ENCODE measurements at places on chromosomes 2 and 18.

- peak; percentile 64 for DNase-seq
Measured at GRCh38 chr2:207008105-207008990, 69.0 kb downstream of the CPO start.

GRCh38 chr2:67974559-67975430, 88.0 kb downstream of the C1D start:
- no peak for DNase-seq

DNA sequence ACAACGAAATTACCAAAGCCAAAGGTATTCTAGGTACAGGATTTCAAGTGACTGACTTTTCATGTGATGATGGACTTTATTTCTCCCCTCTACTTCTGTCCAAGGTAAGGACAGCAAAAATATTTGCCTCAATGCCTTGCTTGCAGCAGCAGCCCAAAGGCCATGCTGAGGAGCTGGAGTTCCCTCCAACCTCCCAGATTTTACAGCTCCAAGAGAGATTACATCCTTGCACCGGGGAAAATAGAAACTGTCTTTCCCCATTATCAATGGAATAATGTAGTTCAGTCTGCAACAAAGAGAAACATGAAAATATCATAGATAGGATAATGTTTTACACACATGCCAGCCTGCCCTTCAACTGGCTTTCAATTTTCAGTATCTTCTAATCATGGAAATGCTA, 13.5 kb downstream of the HSPD1 start:
- no peak for DNase-seq

GRCh38 chr2:169362894-169363559, 693 bp upstream of the LRP2 start:
- DNase-seq, result peak; percentile 52

DNA sequence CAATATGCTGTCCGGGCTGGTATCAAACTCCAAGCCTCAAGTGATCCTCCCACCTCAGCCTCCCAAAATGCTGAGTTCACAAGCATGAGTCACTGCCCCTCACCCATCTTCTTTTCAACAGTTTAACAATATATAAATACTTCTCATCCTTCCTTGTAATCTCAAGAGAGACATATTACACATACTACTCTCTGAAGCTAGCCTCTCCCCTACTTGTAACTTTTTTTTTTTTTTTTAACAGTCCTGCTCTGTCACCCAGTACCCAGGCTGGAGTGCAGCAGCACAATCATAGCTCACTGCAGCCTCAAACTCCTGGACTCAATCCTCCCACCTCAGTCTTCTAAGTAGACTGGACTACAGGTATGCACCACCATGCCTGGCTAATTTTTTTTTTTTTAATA, 5.7 kb downstream of the GFPT1 start:
- DNase-seq, result no peak

- no peak for DNase-seq
Measured at GRCh38 chr2:67867735-67868134, 195.1 kb downstream of the C1D start.

DNA sequence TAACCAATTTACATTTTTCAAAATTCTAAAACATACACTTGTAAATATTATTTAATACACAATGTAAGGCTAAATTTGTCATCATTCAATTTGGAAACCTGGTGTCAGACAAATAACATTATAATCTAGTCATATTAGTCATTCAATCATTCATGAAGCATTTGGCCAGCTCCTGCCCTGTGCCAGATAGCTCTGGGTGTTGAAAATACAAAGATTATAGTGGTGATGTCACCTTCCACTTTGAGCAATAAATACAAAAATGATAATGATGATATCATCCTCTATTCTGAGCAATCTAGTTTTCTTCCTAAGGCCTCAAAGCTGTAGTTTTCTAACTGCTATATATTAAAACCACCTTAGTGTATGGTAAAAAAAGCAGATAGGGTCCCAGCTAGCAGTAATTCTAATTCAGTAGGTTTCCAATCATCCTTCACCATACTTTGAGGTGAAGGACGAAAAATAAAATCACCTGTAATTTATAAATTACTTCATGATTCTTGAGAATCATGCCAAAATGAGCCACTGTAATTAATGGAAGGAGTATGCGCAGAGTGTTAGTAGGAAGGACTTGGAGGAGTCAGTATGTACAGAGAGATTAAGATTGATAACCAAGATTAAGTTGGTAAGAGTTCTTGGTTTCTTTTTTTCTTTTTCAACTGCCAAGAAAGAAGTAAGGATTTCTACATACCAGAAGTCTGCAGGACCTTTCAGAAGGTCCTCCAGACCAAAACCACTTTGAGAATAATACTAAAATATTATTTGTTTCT, 23.2 kb downstream of the MEMO1 start:
- DNase-seq, result no peak

DNA sequence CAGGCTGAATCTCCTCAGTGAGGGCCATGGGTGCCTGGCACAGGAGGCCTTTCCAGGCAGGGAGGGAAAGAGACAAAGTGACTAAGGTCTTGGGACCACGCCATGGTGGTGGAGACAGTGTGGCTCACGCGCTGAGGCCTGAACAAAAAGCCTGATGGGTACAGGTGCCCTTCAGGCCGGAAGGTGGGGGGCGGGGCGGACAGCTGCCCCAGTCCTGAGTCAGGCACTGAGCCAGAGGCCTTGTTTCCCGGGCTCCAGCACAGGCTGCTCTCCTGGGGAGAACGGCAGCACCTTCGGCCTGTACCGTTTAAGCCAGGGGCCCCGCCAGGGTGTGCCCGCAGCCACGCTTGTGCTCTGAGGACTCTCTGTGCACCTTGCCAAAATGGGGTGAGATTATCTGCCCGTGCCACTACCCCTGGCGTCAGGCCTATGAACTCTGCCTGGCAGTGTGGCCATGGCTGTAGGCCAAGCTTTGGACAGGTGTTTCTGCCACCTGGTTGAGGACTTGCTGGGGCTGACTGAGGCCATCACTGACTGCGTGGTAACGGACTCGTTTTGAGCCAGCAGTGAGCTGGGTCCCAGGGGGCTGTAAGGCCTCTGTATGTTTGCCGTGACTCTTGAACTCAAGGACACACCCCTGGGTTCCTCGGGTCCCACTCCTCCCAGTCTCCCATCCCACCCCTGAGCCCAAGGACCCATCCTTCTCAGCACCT, 31.7 kb upstream of the DNMT3A start:
- peak; percentile 38 for DNase-seq

DNA sequence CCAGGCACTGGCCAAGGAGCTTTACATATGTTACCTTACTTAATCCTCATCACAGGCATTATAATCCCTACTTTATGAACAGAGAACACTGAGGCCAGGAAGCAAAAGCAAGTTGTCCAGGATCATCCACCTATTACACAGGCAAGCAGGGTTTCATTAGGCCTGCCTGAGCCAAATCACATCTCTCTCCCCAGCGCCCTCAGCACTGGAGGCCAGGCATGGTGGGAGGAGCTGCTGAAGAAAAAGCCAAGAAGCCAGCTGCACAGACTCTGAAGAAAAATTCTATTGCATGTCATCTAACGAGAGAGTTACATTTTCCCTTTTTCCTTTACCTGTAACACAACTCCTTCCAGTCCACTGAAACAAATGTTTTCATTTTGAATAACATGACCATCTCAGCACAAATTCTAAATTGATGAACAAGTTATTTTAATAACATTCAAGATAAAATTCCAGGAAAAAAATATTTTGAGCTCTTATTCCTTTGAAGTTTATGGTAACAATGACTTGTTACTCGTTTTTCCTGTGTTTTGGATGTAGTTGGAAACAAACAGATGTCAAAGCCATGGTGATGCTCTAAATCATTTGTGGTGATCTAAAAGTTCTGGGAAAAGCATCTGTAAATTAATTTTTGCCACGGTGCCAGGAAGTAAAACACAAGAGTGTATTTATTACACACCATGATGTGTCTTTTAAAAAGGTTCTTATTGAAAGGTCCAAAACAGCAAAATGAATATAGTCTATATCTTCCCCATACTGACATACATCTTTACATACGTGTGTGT, 139.0 kb upstream of the ITGB6 start:
- DNase-seq, result peak; percentile 58

- no peak for DNase-seq
Measured at GRCh38 chr2:64045938-64046337, 26.7 kb upstream of the VPS54 start.

DNA sequence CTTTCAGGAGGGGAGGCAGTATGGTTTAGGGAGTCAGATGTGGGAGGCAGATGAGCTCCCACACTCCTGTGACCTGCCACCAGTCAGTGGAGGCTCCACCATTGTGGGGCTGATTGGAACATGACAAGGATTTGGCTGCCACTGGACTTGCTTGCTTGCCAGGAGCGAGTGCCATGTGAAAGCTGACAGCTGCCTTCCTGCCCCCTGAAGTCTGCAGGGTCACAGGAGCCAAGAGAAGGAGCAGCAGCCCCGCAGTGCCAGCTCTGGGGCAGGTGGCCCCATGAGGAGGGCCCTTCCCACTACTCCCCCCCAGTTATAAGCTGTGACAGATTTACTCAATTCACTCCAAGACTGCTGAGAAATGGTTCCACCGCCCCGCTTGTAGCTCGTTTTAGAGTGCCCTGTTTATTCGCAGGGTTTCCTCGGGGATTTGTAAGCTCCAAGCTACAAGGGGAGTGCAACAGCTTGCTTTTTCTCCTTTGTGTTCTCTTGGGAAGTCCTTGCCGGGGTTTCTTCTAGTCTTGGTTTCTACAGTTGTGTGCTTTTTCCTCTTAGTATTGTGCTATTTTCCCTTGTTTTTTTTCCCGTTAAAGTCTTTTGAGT, 414.3 kb downstream of the MEIS1 start:
- DNase-seq, result no peak

GRCh38 chr2:194100201-194100600, 1556.8 kb upstream of the SLC39A10 start:
- DNase-seq, result no peak

DNA sequence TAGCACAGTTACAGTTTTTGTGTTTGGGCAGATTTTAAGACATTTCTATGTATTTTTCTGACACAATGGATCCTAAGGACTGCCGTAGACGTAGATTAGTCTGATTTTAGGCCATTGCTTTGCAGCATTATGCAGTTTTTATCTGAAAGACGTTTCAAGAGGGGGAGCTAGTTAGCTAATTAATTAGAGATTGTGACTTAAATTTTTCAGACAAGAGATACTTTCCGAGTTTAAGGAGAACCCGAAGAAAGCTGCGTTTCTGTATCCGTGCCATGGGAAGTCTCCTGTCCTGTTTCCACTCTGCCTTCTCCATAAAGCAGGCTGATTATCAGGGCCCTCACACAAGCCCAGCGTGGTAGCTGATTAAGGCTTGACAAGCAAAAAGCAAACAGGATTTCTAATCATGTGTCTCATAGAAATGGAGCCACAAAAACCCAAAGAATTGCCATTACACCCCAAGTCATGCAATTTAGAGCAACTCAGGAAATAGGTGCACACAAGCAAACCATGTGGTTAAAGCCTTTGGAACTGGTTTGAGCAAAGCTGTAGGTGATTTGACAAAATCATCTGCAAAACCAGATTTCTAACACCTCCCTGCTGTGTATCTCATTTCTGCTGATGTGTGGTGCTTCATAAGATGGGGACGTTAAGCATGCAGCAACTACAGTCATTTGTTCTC, 808.1 kb downstream of the RNF144A start:
- peak; percentile 67 for DNase-seq

DNA sequence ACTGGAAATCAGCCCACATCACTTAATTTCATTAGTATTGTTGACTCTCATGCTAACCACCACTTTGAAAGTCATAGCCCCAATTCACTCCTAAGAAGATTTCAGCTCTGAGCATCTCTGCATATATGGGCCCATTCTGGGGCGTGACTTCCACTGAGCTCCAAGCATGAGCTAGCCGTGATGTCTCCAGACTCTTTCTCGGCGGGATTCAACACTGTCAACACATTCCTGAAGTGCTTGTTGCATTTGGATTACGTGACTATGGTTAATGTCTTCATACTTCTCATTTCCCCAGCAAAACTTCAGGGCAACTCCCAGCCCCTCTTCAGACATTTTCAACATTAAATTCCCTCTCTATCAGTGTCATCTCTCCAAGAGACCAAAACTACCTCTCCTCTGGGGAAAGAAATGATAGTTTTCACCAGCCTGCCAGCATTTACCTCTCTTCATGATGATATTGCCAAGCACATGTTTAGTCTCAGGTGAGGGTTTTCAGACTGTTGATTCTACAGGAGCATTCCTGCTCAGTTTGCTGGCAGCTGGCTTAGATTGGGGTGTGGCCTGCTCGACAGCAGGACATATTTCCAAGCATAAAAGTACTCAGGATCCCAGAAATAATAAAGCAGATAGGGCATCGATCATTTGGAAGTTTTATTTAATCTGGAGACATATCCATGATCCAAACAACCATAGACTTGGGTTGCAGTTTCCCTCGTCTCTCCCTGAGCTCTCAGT, 81.7 kb downstream of the FEZ2 start:
- DNase-seq, result no peak

DNA sequence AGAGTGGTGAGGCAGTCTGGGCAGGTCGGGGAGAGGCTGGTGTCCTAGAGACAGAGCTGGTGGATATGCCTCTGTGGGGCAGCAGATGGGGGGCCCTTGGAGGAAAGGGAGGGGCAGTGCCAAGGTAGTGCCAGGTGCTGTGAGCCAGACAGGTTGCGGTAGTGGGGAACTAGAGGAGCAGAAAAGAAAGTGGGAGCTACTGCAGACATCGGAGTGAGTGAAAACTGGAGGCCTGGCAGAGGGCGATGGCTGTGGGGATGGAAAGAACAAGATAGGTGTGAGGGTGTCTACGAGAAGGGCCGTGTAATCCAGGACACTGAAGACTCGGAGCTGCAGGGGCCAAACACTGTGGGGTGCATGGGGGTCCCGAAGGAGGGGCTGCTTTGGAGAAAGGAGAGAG, 21.7 kb downstream of the C1QL2 start:
- no peak for DNase-seq

DNA sequence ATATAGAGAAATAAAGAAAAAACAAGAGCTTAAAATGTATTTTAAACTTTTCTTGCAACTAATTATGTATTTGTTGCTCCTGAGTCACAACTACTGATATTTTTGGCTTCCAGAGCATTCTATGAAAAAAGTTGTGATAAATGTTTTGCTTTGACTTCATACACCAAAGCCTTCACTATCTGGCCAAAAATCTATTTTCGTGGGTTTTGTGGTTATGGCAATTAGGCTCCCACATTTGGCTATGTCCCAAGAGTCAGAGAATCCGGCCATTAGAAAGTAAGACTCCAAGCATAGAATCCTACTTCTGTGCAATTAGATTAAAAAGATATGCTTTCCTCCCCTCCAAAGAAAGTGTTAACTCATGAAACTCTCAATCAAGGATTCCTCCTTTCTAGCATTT, 1456.1 kb upstream of the ACVR2A start:
- DNase-seq, result no peak

DNA sequence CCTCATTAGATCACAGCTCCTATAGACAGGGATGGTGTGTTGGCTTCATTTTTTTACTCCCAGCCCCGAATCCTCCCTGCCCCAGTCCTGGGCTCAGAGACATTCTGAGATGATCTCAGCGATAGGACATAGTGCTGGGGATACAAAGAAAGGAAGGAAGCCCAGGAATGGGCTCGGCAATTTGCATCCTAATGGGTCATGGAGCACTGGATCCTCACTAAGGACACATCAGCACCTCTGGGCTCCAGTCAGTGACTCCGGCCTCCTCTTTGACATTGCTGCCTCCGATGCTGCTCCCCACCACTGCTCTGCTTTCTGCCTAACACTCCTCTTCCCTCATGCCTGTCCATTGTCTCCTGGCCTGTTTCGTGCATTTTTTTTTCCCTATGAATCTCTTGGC, 489.1 kb downstream of the STK39 start:
- no peak for DNase-seq

Measured in endodermal cell (in vitro differentiated cells).